ENCODE measurements at places on chromosomes 3 and 15. TPM values are rescaled to one million over a fixed set of nuclear protein-coding genes. Genes with fewer than 3 reads are reported as not detected.

DNA sequence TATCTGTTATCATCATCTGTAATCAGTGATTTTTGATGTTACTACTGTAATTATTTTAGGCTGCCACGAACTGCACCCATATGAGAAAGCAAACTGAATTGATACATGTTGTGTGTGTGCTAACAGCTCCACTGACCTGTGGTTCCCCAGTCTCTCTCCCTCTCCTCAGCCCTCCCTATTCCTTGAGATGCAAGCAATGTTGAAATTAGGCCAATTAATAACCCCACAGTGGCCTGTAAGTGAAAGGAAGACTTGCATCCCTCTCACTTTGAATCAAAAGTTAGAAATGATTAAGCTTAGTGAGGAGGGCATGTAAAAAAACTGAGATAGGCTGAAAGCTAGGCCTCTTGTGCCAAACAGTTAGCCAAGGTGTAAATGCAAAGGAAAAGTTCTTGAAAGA is 218.6 kb upstream of the LRRFIP2 start:
- DNase-seq: no peak
- H3K27me3 ChIP-seq: no peaks in the 10 kb centered on the region
- H3K27ac ChIP-seq: no peak overlapping the region
- H3K4me1 ChIP-seq: no peaks in the 10 kb centered on the region

DNA sequence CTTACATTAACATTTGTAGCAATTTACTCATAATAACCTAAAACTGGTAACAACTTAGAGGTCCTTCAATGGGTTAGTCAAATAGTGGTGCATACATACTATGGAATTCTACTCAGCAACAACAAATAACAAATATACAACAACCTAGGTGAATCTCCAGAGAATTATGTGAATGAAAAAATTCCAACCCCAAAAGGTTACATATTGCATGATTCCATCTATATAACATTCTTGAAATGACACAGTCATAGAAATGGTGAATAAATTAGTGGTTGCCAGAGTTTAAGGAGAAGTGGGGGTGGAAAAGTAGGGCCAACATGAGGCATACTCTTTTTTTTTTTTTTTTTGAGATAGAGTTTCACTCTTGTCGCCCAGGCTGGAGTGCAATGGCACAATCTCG is 12.7 kb upstream of the SNTN start:
- H3K27me3 ChIP-seq: no peaks in the 10 kb centered on the region
- no peak overlapping the region for H3K4me3 ChIP-seq
- H3K4me1 ChIP-seq: no peaks in the 10 kb centered on the region
- DNase-seq: no peak
- H3K27ac ChIP-seq: no peak overlapping the region

DNA sequence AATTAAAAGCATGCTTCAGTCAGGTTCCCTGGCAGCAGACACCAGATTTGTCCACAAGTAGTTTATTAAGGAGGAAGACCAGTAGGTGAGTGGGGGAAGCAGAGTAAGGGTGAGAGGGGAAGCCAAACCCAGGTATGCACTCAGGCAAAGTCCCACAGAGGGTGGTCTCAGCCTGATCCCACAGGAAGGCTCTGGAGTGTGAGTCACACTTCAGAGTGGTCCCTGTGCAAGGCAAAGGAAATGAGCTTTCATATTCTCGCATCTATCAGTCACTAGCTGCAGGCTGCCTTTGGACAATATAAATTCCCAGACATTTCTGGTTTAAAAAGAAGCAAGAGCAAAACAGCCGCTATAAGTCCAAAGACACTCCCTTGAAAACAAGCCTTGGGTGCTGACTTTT is 78.5 kb downstream of the TRANK1 start:
- peaks cover 10% of the 10 kb centered on the region for H3K27me3 ChIP-seq
- peaks cover 6% of the 10 kb centered on the region for H3K4me1 ChIP-seq

GRCh38 chr15:76684002-76684401 is 221.1 kb downstream of the SCAPER start:
- no peaks in the 10 kb centered on the region for H3K27me3 ChIP-seq
- H3K27ac ChIP-seq: no peak overlapping the region
- peaks cover 2% of the 10 kb centered on the region for H3K36me3 ChIP-seq
- no peak for DNase-seq
- no peaks in the 10 kb centered on the region for H3K4me1 ChIP-seq

DNA sequence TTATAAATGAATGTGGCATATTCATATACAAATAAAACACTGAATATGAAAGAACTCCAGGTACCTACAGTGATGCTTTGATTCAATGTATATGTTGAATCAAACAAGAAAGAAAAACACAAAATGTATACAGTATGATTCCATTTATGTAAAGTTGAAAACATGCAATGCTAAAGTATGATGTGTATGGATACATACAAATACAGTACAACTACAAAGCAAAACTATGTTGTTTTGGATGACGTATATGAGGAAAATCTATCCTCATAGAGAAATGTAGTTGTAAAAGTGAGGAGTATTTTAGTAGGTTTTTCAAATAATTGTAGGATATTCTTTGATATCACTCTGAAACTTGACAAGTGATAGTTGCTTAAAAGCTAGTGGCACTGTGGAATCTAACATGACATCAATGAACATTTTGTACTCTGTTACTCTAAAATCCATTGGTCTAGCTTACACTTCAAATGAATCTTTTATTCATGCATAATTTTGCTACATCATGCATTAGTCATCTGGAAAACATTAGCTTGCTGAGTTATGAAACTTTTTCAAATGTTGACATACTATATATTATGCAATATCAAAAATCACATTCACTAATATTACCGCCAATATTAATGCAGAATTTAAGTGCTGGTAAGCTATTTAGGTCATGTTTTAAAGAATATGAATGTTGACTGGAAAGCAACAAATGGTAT is 278.1 kb upstream of the CHRNA7 start:
- H3K27ac ChIP-seq: no peak overlapping the region
- no peaks in the 10 kb centered on the region for H3K36me3 ChIP-seq
- no peak overlapping the region for H3K4me3 ChIP-seq
- H3K27me3 ChIP-seq: no peaks in the 10 kb centered on the region
- no peak for DNase-seq

GRCh38 chr3:39189959-39190269 is 2.5 kb downstream of the XIRP1 start:
- peak; percentile 54 for DNase-seq
- no peaks in the 10 kb centered on the region for H3K27me3 ChIP-seq
- H3K36me3 ChIP-seq: no peaks in the 10 kb centered on the region
- H3K4me1 ChIP-seq: peaks cover 24% of the 10 kb centered on the region
- H3K27ac ChIP-seq: no peak overlapping the region

- no peak for DNase-seq
- no peak overlapping the region for H3K4me3 ChIP-seq
- peaks cover 7% of the 10 kb centered on the region for H3K36me3 ChIP-seq
Measured at GRCh38 chr3:31444220-31445142, 88.2 kb upstream of the STT3B start.

DNA sequence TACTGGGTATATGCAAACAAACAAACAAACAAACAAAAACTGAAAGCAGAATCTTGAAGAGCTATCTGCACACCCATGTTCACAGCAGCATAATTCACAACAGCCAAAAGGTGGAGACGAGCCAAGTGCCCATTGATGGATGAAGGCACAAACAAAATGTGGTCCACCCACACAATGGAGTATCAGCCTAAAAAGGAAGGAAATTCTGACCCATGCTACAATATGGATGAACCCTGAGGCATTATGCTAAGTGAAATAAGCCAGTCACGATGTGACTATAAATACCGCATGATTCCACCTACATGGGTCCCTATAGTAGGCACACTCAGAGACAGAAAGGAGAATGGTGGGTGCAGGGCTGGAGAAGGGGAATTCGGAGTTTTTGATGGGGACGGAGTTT is 24.1 kb downstream of the XPC start:
- peaks cover 62% of the 10 kb centered on the region for H3K36me3 ChIP-seq
- no peaks in the 10 kb centered on the region for H3K4me1 ChIP-seq
- DNase-seq: no peak
- no peak overlapping the region for H3K27ac ChIP-seq

- DNase-seq: no peak
- H3K4me3 ChIP-seq: no peak overlapping the region
- no peaks in the 10 kb centered on the region for H3K4me1 ChIP-seq
- H3K27ac ChIP-seq: no peak overlapping the region
- H3K27me3 ChIP-seq: peaks cover 10% of the 10 kb centered on the region
Measured at GRCh38 chr15:66023311-66023972, 154.2 kb downstream of the RAB11A start.

DNA sequence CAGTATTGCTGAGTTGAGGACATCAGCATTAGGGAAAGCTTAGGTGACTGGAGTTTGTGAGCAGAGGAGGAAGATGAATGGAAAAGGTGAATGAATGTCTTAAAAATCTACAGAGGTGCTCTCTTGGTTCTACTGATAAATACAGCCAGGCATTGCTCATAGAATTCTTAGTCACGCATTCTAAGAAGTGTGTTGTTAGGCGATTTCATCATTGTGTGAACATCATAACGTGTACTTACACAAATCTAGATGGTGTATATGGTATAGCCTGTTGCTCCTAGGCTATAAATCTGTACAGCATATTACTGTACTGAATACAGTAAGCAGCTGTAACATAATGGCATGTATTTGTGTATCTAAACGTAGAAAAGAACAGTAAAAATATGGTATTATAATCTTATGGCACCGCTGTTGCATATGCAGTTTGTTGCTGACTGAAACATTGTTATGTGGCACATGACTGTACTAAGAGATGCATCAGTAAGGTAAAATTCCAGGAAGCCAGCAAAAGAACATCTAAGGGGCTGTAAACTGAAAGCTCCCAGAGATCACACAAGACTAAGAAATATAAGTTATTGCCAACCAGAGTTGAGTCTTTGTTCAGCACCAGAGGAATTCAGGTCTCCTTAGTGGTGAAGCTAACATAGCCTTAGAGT is 42.9 kb upstream of the ASB14 start:
- H3K27me3 ChIP-seq: peaks cover 12% of the 10 kb centered on the region
- no peak overlapping the region for H3K4me3 ChIP-seq
- H3K4me1 ChIP-seq: no peaks in the 10 kb centered on the region
- H3K36me3 ChIP-seq: no peaks in the 10 kb centered on the region
- no peak overlapping the region for H3K27ac ChIP-seq
- DNase-seq: no peak

DNA sequence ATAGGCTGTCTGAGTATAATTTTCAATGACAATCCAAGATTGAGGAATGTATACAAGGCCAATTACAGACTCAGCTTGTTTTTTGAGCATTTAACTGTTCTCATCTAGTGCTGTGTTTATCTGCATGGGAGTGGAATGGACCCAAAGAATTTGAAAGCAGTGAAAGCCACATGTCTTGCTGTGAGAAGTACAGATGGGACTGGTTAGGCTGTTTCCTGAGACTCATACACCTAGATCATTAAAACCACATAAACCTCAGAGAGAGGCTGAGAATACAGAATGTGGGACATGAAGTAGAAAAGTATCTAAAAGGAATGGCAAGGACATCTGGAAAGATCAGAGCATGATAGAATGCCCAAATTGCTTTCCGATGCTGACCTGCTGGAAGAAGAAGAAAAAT is 224.6 kb downstream of the NLGN1 start:
- H3K36me3 ChIP-seq: no peaks in the 10 kb centered on the region
- no peak for DNase-seq
- no peak overlapping the region for H3K4me3 ChIP-seq
- H3K4me1 ChIP-seq: no peaks in the 10 kb centered on the region

DNA sequence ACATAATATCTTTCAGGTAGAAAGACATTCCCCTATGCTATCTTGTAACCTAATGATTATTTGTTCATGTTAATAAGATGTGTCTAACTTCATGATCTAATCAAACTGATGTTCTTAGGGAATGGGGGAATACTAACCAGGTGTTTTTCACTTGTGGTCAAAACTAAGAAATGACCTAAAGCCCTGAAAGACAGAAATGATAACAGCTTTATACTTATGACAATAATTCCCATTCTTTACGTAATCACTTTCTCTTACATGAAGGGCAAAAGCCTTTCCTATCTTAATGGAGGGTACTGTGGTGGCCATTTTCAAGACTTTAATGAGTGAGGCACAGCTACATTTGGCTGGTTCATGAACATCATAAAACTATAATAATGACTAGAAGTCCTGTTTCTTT is 33.9 kb upstream of the MEIS2 start:
- H3K36me3 ChIP-seq: no peaks in the 10 kb centered on the region
- no peak overlapping the region for H3K27ac ChIP-seq
- no peaks in the 10 kb centered on the region for H3K27me3 ChIP-seq
- no peak overlapping the region for H3K4me3 ChIP-seq
- no peak for DNase-seq

DNA sequence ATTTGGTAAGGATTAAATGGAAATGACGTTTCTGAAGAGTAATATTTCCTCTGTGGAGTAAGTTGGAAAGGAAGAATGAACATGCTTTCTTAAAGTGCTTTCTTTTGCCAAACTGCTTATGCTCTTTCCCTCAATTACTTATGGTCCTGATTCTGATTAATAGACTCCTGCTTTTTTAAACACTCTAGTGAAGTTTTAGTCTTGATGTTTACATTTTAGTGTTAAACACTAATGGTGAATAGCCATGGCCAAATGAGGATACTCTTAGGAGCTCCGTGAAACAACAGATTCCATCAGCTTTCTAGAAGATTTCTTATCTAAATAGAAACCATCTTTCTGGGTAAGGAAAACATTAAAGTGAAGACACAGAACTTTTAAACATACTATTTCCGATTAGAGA is 117.6 kb downstream of the P3H2 start:
- no peaks in the 10 kb centered on the region for H3K36me3 ChIP-seq
- no peak for DNase-seq
- H3K4me1 ChIP-seq: no peaks in the 10 kb centered on the region
- H3K4me3 ChIP-seq: no peak overlapping the region
- H3K27me3 ChIP-seq: peaks cover 26% of the 10 kb centered on the region
- H3K27ac ChIP-seq: no peak overlapping the region

GRCh38 chr3:171419457-171419856 is 40.7 kb downstream of the TNIK start:
- DNase-seq: no peak
- H3K36me3 ChIP-seq: peaks cover 27% of the 10 kb centered on the region
- no peak overlapping the region for H3K4me3 ChIP-seq
- H3K27ac ChIP-seq: no peak overlapping the region
- H3K27me3 ChIP-seq: no peaks in the 10 kb centered on the region

- DNase-seq: no peak
- H3K27ac ChIP-seq: no peak overlapping the region
Measured at GRCh38 chr3:108713816-108714215, 43.4 kb downstream of the RETNLB start.

- DNase-seq: no peak
- H3K36me3 ChIP-seq: no peaks in the 10 kb centered on the region
- H3K27ac ChIP-seq: no peak overlapping the region
Measured at GRCh38 chr3:170712798-170713197, 126.9 kb upstream of the SLC7A14 start.

GRCh38 chr15:97966924-97967620 is 6.6 kb downstream of the ARRDC4 start:
- H3K4me3 ChIP-seq: no peak overlapping the region
- H3K27me3 ChIP-seq: peaks cover 17% of the 10 kb centered on the region
- H3K4me1 ChIP-seq: no peaks in the 10 kb centered on the region
- DNase-seq: no peak

Gene PPP1R14D
- not detected for total RNA-seq

Gene PRRT3
- 10.7 TPM for total RNA-seq

Gene CLSTN2
- not detected for total RNA-seq

Gene ATR
- 29.1 TPM for total RNA-seq

Gene GCHFR
- 43.7 TPM for total RNA-seq

Gene CSTA
- total RNA-seq: not detected

Gene DNASE1L3
- total RNA-seq: not detected

Gene CCDC9B
- 0.41 TPM for total RNA-seq
